Right renal pelvis (tissue), 4 donors: ENCODE measurements at places on chromosomes 16 and 17. TPM values are rescaled to one million over a fixed set of nuclear protein-coding genes. Genes with fewer than 3 reads are reported as not detected.

DNA sequence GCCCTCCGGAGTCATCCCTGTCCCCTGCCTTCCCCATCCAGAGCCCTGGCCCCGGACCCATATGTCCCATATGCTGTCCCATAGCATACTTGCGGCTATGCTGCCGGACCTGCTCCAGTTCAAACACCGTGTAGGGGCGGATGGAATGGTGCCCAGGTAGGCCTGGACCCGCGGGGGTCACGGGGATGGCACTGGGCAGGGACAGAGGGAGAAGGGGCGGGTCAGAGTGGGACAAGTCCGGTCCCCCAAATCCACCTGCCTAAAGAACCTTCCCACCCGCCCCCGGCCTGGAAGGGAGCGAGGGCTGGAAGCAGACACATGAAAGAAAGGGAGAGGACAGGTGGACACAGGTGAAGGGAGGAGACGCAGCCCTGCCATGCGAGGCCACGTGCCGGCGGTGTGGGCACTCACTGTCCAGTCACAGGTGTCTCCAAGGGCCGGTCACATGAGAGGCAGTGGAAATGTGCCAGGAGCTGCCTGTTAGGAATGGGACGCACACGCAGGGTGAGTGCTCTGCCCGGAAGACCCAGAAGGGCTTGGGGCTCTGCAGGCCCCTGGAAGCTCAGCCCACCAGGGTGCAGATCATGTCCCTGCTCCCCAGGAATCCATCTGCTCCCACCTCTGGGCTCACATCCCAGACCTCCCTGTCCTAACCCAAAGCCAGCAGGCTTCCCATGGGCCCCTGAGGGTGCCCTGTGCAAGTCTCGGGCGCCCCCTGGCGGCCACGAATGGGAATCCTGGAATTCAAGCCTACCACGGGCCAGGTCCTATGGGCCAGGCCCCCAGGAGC lies 14.0 kb downstream of the UBALD2 start:
- DNase-seq, result no peak

- no peak for DNase-seq
These were observed 128.6 kb upstream of the CCL2 start for GRCh38 chr17:34126496-34126895.

PRSS33 gene
- polyA plus RNA-seq, result 0.28 TPM

- no peak for DNase-seq
These were observed 8.6 kb downstream of the NLRC5 start for GRCh38 chr16:56997931-56998330.
